Stimulated activated memory B cell treated with anti-CD40 and anti-IgM and Interleukin-4, amounts not matched to agents 10 μg/mL and 1 μg/mL and 100 μg/mL, for 72 hours (primary cell): ENCODE measurements at places on chromosomes 7 and 10.

DNA sequence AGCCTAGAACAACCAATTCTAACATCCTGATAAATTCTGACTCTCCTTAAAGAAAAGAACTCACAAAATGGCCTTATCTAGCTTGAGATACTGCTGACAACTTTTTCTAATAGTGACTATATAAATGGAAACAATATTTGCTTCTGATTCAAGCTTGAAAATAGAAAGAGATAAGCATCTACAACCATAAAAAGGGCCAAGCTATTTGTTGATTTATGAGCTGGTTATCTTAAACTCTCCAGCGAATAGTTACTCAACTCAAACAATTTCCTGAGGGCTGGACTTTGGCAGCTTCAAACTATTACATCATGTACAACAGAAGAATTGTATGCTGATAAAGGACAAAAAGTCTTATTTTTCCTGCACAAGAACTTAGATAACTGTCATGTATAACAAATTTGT lies 4.6 kb downstream of the USP54 start:
- no peak for ATAC-seq

DNA sequence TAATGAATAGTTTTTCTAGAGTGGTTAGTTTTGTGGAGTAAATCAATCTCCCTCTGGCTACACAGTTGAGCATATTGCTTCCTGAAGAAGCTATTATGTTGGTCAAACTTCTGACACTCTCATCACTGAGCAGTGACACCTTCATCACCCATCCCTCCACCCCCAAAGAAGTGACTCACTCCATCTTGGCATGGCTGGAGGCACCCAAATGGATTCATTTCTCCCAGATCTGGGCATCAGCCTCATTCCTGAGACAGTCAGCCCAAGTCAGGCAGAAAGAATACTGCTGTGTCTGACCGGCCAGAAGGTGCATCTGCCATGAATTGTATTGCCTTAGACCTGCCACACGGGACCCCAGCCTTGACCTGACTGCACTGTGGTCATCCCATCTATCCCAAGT lies 117.0 kb upstream of the HABP2 start:
- no peak for ATAC-seq

DNA sequence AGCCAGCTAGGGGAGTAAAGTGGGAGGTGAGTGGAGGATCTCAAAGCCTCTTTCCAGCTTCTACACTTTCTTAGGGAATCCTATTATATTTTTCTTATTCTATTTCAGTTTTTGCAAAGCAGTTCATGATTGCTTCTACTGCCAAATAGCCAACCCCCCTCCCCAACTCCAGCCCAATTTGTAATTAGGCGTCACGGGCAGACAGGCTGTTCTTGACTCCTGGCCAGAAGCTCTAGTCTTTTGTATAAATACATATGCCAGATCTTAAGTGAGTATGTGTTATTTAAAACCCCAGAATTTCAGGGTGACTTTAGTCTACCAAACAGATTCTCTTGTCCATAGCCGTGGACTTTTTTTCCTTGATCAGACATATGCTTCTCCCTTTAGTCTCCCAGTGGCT lies 255.2 kb downstream of the BUB3 start:
- ATAC-seq, result no peak

DNA sequence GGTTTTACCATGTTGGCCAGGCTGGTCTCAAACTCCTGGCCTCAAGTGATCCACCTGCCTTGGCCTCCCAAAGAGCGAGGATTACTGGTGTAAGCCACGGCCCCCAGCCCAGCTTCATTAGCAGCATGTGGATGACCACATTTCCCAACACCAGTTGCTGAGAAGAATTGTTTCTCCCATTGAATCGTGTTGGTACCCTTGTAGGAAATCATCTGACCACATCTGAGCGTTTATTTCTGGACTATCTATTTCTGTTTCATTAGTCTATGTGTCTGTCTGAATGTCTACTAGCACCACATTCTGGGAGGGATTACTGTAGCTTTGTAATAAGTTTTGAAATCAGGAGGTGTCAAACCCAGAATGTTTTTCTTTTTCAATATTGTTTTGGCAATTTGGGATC lies 89.6 kb downstream of the LCOR start:
- ATAC-seq, result no peak

- ATAC-seq, result no peak
These were observed 15.7 kb downstream of the FXYD4 start for GRCh38 chr10:43386981-43387677.

DNA sequence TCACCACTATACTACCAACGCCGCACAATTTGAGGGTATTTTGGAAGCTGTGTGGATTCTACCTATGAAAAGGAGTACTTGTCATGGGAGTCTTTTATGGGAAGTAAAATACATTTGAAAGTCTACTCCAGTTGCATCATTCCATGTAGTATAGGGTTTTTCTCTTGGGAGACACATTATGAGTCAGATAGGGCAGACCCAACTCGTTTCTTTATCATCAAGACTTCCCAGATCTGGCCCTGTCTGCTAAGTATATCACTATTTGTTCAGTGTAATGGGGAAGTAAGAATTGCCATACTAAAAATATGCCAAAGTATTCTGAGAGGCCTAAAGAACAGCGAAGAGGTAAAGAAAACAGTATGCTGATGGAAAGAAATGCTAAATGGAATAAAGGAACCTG lies 144.2 kb downstream of the SPAG6 start:
- peak; percentile 81 for ATAC-seq

DNA sequence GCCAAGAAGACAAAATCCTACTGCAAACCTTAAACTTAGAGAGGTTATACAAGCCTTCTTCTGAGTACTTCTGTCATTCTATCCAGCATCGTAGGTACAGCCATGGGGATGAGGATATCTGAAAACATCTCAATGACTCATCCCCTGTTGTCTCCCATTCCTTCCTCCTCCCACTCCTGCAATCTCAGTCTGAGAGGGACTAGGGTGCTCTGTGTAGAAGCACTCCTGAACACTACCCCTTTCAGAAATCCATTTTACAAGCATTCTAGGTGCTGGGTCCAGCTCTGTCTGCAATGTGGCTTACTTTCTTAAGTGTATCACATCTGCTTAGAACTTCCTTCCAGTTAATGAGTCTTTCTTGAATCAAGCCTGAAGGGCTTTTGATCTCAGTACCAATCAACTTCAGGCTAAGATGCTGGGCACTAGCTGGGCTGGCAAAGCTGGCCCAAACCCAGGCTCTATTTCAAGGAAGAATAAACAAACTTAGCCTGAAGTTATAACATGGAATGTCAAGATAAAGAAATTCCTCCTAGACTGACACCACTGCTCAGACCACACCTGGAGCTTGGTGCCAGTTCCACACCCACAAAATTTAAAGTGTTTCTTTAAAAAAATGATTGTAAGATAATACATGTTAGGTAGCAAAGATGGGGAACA lies 270.3 kb upstream of the AOAH start:
- no peak for ATAC-seq

- ATAC-seq, result no peak
These were observed 233.0 kb downstream of the CACNA2D1 start for GRCh38 chr7:82210416-82211184.

DNA sequence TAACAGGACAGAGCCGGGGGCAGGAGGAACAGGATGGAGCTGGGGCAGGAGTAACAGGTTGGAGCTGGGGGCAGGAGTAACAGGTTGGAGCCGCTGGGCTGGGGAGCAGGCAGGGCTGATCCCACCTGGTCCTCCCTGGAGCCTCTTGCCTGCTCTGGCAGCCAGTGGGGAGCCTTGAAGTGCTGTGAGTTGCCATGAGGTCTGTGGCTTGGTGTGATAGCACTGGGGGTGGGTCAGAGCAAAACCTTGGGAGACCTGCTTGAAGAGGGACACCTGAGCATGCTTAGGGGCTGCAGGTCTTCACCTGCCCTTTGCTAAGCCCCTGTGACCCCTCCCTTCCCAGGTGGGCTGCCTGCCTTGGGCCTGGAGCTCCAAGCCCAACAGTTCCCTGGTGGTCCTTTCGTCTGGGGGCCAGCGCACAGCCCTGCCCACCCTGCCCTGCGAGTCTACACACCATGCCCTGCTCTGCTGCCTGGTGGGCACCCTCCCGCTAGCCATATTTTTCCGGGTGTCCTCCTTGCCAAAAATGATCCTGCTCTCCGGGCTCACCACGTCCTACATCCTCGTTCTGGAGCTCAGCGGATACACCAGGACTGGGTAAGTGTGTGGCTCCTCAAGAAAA lies 111.6 kb downstream of the ADCY1 start:
- no peak for ATAC-seq

GRCh38 chr7:111895049-111895448 lies 311.1 kb downstream of the DOCK4 start:
- ATAC-seq, result no peak

- ATAC-seq, result no peak
These were observed 339.1 kb downstream of the SEMA3D start for GRCh38 chr7:84847790-84848189.

DNA sequence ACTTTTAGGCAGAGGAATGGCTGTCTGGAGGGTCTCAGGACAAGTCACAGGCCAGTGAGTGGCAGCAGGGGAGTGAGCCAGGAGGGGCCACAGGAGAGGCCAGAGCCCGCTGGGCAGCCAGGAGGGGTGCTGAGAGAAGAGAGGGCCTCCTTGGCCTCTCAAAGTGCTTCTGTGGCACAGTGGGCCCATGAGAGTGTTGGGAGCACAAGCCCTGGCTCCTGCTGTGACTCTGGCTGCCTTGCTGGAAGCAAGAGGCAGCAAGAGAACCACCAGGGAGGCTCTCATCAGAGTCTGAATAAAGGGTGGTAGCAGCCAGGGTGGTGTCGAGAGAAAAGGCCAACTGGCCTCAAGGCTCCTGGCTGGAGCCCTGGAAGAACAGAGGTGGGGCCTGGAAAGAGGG lies 91.1 kb downstream of the VOPP1 start:
- no peak for ATAC-seq

DNA sequence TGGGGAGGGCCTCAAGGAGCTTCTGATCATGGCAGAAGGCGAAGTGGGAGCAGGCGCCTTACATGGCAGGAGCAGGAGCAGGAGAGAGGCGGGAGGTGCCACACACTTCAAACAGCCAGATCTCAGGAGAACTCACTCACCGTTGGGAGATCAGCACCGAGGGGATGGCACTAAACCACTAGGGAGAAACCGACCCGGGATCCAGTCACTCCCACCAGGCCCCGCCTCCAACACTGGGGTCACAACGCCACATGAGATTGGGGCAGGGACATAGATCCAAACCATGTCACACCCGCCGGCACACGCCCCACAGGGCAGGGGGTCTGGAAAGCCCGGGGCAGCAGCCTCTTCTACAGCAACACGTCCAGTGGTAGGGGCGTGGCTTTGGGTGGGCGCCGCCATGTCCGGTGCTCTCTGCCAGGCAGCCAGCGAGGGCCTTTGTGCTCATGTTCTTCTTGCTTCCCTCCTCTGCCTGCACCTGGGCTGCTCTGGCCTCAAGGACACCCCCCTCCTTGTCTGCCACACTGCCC lies 233.8 kb upstream of the SHH start:
- ATAC-seq, result no peak

DNA sequence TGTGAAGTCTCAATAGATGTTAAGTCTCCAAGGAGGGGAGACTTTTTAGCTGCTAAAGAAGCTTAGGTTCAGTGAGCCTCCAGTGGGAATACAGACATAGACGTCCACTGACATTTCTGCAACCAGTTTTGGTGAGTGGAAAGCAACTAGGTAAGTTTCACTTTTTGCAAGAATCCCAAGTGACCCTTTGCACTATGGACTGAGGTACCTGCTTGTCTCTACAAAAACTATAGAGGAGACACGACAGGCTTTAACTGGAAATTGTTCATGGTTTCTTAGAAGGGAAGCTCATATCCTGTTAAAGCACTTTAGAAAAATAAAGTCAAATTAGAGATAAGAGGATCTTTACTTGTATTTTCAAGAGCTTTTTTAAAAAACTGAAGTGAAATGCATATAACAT lies 38.6 kb downstream of the GBF1 start:
- ATAC-seq, result no peak

DNA sequence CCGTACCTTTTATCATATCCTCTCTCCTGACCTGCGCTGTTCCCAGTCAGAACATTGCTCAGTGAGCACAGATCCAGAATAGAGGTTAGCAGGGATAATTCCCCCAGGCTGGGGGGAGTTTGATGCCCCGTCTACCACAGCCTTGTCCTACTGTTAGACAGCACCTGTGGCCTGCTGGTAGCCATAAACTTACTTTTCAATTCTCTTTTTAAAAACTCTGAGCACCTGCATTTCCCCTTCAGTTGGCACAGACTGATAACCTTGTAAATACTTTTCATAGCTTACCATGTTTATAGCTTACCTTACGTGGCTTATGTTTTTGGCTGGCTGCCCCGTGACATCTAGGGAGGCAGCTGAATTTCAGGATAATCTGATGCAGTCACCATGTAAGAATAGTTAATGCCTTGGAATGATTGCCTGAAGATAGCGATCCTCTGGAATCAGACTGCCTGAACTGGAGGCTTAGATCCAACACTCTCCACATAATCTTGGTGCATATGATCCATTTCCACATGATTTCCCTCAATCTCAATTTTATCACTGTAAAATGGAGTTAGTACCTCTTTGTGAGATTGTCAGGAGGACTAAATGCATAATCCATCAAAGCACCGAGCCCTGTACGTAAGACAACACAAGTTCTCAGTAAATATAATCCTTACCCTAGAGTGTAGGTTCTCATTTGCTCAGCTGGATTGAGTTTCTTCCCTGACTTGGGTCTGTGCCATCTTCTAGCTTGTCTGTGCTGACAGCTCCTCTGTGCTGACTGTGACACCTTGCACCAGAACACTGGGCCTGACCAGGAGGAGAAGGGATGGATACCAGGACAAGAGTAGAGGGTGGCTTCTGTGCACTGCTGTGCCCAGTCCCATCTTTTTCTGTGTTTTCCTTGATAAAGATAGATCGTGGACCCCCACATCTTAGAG lies 111.7 kb upstream of the GJD4 start:
- ATAC-seq, result no peak

DNA sequence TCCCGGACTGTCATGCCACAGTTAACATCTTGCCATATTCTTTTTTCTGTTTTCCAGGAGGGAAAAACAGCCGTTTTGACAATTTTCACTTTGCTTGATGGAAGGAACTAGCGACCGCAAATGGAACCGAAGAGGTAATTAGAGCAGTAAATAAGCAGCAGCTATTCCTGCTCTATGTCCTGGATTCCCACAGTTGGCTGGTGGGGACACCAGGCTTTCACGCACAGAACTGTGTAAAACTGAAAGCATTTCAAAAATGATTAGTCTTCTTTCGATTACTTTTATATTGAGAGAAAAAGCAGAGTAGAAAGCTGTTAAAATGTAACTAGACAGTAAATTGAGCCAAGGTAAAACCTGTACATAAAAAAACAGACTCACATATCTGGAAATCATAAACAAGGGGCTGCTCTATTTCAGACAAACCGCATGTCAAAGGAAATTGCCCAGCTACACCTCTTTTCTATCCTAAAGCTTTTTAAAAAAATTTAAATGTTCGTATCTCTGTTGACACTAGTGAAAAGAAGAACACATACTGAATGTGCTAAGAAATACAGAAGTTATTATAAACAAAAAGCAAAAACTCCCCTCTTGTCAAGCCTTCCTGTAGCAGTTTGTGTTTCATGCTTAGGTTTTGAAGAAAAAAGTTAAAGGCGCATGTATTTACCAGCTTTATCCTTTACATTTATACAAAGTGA lies 93.4 kb downstream of the RNF216 start:
- ATAC-seq, result no peak
